ENCODE measurements at places on chromosomes 4 and X. TPM values are rescaled to one million over a fixed set of nuclear protein-coding genes. Genes with fewer than 3 reads are reported as not detected.

The SH3RF1 gene
- total RNA-seq = 25.1 TPM

The AMBN gene
- total RNA-seq = 0.27 TPM

The LRIT3 gene
- total RNA-seq = 0.35 TPM

The CCDC149 gene
- 0.95 TPM for total RNA-seq

The PABPC5 gene
- not detected for total RNA-seq

GRCh38 chr4:33187035-33187434 is 2466.9 kb downstream of the PCDH7 start:
- DNase-seq = no peak

DNA sequence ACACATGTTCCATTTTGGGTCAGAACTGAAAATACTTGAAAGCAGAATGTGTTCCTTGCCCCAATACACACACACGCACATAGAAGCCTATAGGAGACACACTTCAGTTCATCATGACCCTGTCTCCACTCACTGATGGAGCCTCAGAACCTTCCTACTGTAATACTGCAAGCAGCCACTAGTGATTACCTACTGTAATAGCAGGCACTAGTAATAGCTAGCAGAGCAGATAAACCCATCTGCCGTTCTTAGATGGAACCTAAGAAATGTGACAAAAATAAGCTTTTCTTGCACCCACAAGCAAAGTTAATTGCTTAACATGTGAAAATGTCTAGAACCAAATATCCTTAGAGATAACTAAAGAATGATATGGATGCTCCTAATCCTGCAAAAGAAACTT is 13.6 kb downstream of the AMTN start:
- no peak for DNase-seq

DNA sequence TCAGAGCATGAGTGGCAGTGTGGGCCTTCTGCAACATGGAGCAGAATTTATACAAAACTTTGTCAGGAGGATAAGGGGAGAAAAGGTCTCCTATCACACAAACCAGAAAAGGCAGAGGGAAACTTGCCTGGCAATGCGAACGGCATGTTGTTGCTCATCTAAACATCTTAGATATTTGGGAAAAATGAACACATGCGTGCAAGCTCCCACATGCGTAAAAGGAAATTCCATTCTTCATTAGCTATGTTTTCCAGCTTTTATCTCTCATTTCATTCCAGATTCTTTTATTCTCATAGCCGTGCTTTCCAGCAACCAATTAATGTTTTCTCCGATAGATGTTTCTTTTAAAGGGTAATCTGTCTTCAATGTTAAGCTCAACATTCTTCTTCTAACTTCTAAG is 31.3 kb upstream of the GBA3 start:
- DNase-seq = no peak

- no peak for DNase-seq
These were observed 106.8 kb upstream of the CBLL2 start for GRCh38 chrX:22165732-22166457.

DNA sequence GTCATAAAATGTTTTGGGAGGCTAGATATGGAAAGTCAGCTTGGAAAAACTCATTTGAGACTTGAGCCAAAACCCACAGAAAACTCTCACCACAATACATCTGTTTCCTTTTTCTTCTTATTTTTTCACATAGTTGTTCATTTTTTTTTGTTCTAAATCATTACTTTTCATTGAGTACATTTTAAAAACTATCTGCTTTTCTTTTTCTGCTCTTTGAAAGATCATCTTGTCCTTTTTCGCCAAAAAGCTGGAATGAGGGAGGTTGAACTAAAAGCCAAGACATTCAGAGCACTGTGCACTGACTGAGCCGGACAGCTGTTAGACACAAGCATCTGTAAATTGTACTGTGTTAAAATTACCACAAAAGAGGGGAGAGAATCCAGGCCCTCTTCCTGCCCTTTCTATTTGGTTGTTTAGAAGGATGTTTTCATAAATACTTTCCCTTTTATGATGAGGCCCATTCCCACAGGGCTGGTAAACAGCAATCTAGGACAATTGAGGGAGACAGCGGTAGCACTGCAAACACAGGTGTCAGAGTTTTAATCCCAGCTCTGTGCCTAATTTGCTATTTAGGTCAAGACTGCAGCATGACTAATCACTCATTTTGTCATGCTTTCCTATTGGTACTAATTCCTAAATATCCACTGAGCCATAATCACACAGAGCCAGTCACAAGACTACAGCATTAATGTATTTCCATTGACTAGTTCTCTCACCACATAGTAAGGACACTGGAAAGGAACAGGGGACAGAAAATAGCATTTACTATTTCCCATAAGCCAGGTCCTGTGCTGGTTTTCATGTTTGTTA is 7.3 kb upstream of the RNF150 start:
- DNase-seq = no peak

DNA sequence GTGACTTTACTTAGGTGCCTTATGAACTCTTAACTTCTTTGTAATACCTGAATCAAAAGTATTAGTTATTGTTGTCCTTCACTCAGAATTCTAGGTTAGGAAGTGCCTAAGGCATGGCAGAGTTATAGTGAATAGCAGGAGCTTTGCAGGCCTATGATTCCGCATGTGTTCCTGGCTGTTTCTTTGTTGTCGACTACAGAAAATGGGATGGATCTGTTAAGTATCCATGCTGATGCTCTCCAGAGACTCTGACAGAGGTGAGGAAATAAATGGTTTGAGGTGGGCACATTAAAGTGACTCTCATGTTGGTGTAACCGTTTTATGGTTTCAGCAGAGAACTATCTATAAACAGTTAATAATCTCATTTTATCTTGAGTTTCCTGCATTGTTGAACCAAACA is 1601.3 kb downstream of the PCDH7 start:
- DNase-seq = no peak

DNA sequence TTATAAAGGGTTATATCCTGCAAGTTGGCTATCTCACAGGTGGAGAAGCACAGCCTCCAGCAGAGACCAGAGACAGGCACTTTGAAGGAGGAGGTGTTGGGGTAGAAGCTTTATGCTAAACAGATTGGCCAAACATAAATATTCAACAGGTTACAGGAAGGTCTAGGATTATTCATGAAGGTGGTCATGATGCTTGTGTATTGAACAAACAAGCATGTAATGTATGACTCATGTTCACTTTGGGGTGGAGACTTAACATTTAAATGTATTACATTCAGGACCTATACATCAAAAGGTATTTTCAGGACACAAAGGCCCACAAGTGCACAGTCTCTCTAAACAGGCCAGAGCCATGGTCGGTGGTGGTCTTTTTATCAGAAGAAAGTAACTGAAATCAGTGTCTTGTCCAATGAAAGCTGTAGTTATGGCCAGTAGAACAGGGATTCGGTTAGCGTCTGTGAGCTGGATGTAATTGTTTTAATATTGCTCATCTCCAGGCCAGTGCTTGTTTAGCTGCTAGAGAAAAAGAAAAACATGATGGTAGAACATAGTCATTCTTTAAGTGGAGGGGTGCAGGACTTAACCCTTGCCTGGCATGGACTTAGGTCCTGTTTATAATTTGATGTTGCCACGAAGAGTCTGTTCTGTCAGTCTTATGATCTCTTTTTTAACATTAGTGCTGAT is 555.2 kb upstream of the PCDH10 start:
- DNase-seq = no peak

- DNase-seq = no peak
These were observed 293.5 kb downstream of the GBA3 start for GRCh38 chr4:22986262-22986661.

Data from Caco-2 (cell line).